SW 1271 (cell line): ENCODE measurements at places on chromosomes 1 and 21.

GRCh38 chr1:9843576-9843945 is 19.8 kb upstream of the CLSTN1 start:
- DNase-seq = no peak

- DNase-seq = no peak
These were observed 6.7 kb downstream of the GORAB start for GRCh38 chr1:170538687-170539086.

GRCh38 chr1:72435025-72435424 is 152.7 kb upstream of the NEGR1 start:
- DNase-seq = no peak

DNA sequence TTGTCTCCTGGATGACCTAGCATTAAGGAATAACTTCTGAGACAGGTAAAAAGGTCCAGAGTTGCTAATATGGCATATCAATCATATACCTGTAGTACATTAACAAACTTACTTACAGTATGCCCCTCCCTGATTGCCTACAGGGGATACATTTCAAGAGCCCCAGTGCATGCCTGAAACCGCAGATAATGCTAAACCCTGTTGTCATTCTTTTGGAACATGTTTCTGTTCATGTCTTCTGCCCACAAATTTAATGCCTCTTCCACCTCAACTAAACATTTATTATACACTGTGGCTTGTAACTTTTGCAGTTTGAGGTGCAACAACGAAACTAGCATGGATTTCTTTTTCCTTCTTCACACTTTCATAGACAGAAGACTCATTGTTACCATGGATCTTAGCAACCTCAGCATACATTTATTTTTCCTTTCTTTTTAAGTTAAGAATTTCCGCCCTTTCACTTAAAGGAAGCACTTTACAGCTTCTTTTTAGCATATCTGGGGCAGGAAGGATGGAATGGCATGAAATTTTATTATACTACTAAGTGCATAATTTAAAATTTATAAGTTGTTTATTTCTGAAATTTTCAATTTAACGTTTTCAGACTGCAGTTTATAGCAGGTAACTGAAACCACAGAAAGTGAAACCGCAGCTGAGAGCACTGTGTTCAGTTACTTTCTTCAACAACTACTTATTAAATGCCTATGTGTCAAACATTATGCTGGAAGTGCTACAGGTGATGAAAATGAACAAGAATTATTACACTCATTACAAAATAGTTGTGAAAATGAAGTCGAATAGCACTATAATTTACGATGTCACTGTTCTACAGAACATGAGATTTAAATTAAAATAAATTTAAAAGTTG is 25.3 kb downstream of the F13B start:
- DNase-seq = no peak
